Left lung (tissue), 14 donors: ENCODE measurements at places on chromosomes 3 and 15. TPM values are rescaled to one million over a fixed set of nuclear protein-coding genes. Genes with fewer than 3 reads are reported as not detected.

DNA sequence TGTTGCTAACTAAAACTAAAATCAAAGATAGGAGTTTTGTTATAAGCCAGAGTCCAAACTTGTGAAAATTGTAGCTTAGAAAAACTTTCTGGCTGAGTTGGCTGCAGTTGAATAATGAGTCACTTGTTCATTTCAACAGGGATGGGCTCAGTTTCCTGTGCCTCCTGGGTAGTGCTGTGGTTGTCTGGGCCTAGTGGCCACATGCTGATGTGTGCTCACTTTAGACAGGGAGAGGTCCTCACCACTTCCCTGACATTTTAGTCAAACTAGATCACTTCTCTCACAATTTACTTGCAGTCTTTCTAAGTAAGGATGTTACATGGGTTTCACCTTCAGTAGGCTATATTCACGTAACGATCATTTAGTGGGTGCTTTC, 6.3 kb upstream of the UBE2Q2 start:
- no peak overlapping the region for H3K4me3 ChIP-seq
- no peaks in the 10 kb centered on the region for H3K27me3 ChIP-seq
- no peaks in the 10 kb centered on the region for H3K4me1 ChIP-seq
- H3K27ac ChIP-seq: peak overlapping the region; percentile 35
- DNase-seq: no peak
- H3K36me3 ChIP-seq: no peaks in the 10 kb centered on the region

DNA sequence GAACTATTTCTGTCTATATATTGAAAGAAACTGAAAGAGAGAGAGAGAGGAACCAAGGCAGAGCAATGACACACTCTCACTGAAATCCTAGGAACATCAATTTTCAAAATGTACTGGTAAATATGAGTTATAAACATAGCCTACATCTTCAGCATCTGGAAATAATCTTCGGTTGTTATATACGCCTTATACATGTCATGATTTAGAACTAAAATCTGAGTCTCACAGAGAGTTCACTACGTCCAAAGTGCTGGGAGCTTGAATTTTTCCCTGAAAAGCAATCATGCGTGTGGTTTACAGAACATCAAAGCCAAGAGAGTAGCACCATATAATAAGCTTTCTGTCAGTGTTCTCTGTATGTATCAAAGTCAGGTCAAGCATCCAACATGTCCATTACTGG, 420.0 kb upstream of the CBLB start:
- no peak for DNase-seq
- no peak overlapping the region for H3K4me3 ChIP-seq
- no peaks in the 10 kb centered on the region for H3K4me1 ChIP-seq
- H3K36me3 ChIP-seq: no peaks in the 10 kb centered on the region
- no peaks in the 10 kb centered on the region for H3K27me3 ChIP-seq
- no peak overlapping the region for H3K27ac ChIP-seq

CFAP100 gene
- 1.7 TPM for polyA plus RNA-seq

DNAH1 gene
- polyA plus RNA-seq: 11.5 TPM

GRCh38 chr3:58639001-58639400, 27.6 kb downstream of the FAM3D start:
- peaks cover 4% of the 10 kb centered on the region for H3K4me1 ChIP-seq
- H3K36me3 ChIP-seq: no peaks in the 10 kb centered on the region
- H3K27me3 ChIP-seq: no peaks in the 10 kb centered on the region
- H3K27ac ChIP-seq: no peak overlapping the region
- no peak for DNase-seq
- H3K4me3 ChIP-seq: no peak overlapping the region

- no peaks in the 10 kb centered on the region for H3K4me1 ChIP-seq
- no peaks in the 10 kb centered on the region for H3K36me3 ChIP-seq
- DNase-seq: no peak
- H3K27me3 ChIP-seq: no peaks in the 10 kb centered on the region
Observed at GRCh38 chr3:171314341-171314740, 145.9 kb downstream of the TNIK start.

DNA sequence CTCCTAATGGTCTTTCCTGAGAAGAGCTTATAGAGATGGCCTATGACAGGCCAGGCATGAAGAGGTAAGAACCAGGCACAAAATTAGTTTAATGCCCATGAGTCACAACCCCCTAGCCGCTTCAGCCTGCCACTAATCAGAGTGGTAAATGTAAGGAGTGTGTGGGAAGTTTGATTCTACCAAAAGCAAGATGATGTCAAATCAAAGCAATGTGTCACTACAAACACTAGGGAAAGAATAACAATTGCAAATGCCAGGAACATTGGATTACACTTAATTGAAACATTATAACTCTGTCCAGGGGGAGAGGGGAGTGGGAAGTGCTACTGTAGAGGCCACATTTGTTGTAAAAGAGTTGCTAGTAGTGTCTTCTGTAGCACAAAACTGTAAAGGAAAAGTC, 596.6 kb upstream of the AGTR1 start:
- H3K4me3 ChIP-seq: no peak overlapping the region
- H3K36me3 ChIP-seq: no peaks in the 10 kb centered on the region
- no peak for DNase-seq
- no peaks in the 10 kb centered on the region for H3K4me1 ChIP-seq
- H3K27ac ChIP-seq: no peak overlapping the region
- no peaks in the 10 kb centered on the region for H3K27me3 ChIP-seq

GUCA1C gene
- polyA plus RNA-seq: not detected

EPHA3 gene
- 13.9 TPM for polyA plus RNA-seq

GRCh38 chr15:94856267-94856854, 625.0 kb downstream of the MCTP2 start:
- H3K27me3 ChIP-seq: no peaks in the 10 kb centered on the region
- no peak overlapping the region for H3K27ac ChIP-seq
- DNase-seq: no peak

GRCh38 chr15:57335293-57335715, 41.0 kb upstream of the CGNL1 start:
- DNase-seq: no peak
- H3K27ac ChIP-seq: no peak overlapping the region
- H3K4me1 ChIP-seq: no peaks in the 10 kb centered on the region
- H3K27me3 ChIP-seq: no peaks in the 10 kb centered on the region
- H3K4me3 ChIP-seq: no peak overlapping the region
- H3K36me3 ChIP-seq: no peaks in the 10 kb centered on the region

- no peaks in the 10 kb centered on the region for H3K4me1 ChIP-seq
- no peak overlapping the region for H3K4me3 ChIP-seq
- no peaks in the 10 kb centered on the region for H3K36me3 ChIP-seq
- DNase-seq: no peak
- no peaks in the 10 kb centered on the region for H3K27me3 ChIP-seq
Observed at GRCh38 chr3:107493134-107493533, 29.6 kb upstream of the BBX start.

DNA sequence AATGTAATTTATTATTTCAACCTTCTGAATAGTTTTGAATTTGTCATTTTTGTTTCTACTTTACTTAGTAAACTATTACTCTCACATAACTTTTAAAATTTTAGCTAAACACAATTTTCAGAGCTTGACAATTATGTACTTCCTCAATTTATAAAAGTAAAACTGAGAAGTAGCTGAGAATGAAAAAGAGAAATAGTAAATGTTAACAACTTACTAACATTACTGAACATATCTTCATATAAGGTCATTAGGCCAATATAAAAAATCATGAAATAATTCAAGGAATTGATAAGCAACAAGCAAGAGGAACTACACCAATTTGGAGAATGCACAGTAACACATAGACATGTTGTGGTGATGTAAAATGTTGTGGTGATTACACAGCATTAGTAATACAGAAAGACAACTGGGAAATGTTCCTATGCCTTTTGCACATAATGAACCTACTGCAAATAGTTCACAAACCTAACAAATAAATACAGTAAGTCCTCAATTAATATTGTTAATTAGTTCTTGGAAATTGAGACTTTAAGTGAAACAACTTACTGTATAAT, 137.9 kb downstream of the CBLB start:
- H3K4me1 ChIP-seq: no peaks in the 10 kb centered on the region
- no peak for DNase-seq
- H3K4me3 ChIP-seq: no peak overlapping the region
- H3K27ac ChIP-seq: no peak overlapping the region
- no peaks in the 10 kb centered on the region for H3K27me3 ChIP-seq
- peaks cover 34% of the 10 kb centered on the region for H3K36me3 ChIP-seq

GRCh38 chr15:69390575-69390974, 23.6 kb upstream of the KIF23 start:
- DNase-seq: no peak
- H3K27me3 ChIP-seq: no peaks in the 10 kb centered on the region
- H3K27ac ChIP-seq: no peak overlapping the region
- no peaks in the 10 kb centered on the region for H3K36me3 ChIP-seq
- no peak overlapping the region for H3K4me3 ChIP-seq

GRCh38 chr3:75075158-75075557, 460.7 kb upstream of the CNTN3 start:
- no peaks in the 10 kb centered on the region for H3K4me1 ChIP-seq
- H3K27ac ChIP-seq: no peak overlapping the region
- no peak for DNase-seq
- H3K4me3 ChIP-seq: no peak overlapping the region

DNA sequence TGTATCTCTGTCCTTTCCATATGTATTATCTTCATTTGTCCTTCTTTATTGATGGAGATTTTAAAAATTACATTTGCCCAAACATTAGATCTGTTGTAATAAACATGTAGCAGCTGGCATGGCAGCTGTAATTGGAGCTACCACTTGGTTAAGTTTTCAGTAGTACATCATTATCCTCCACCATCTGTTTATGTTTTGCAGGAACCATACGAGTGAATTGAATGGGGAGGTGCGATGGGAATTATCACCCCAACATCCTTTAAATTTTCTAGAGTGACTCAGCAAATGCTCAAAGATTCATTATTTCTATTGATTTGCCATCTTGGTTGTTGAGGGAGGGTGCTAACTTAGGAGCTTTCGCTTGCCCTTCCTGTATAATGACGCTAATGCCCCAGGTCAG, 32.6 kb upstream of the NOX5 start:
- no peaks in the 10 kb centered on the region for H3K4me1 ChIP-seq
- no peaks in the 10 kb centered on the region for H3K36me3 ChIP-seq
- no peak overlapping the region for H3K4me3 ChIP-seq
- no peaks in the 10 kb centered on the region for H3K27me3 ChIP-seq

- H3K27ac ChIP-seq: no peak overlapping the region
- DNase-seq: no peak
- H3K36me3 ChIP-seq: no peaks in the 10 kb centered on the region
- H3K27me3 ChIP-seq: no peaks in the 10 kb centered on the region
Observed at GRCh38 chr3:30084971-30085403, 521.4 kb upstream of the TGFBR2 start.

SKOR1 gene
- 0.28 TPM for polyA plus RNA-seq

DNA sequence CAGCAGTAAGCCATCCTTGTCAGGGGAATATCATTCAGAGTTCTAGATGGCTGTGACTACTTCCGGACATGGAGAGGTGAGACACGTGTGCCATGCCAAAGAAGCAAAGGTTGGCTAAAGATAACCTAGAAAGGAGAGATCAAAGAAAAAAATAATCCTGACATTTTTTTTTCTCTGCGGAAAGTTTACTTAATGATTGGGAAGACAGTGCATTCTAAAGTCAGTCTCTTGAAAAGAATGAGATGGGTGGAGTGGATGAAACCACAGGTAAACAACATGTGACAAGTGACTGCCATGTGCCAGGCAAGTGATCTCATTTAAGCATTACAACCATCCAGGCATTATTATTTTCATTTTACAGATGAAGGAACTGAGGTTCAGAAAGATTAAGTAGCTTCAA, 436.6 kb downstream of the SOX2 start:
- DNase-seq: no peak
- no peak overlapping the region for H3K27ac ChIP-seq
- H3K4me1 ChIP-seq: no peaks in the 10 kb centered on the region
- H3K36me3 ChIP-seq: no peaks in the 10 kb centered on the region

- DNase-seq: no peak
- no peaks in the 10 kb centered on the region for H3K4me1 ChIP-seq
- H3K4me3 ChIP-seq: no peak overlapping the region
- no peaks in the 10 kb centered on the region for H3K36me3 ChIP-seq
- no peak overlapping the region for H3K27ac ChIP-seq
Observed at GRCh38 chr15:55170361-55170760, 26.4 kb downstream of the RSL24D1 start.

DNA sequence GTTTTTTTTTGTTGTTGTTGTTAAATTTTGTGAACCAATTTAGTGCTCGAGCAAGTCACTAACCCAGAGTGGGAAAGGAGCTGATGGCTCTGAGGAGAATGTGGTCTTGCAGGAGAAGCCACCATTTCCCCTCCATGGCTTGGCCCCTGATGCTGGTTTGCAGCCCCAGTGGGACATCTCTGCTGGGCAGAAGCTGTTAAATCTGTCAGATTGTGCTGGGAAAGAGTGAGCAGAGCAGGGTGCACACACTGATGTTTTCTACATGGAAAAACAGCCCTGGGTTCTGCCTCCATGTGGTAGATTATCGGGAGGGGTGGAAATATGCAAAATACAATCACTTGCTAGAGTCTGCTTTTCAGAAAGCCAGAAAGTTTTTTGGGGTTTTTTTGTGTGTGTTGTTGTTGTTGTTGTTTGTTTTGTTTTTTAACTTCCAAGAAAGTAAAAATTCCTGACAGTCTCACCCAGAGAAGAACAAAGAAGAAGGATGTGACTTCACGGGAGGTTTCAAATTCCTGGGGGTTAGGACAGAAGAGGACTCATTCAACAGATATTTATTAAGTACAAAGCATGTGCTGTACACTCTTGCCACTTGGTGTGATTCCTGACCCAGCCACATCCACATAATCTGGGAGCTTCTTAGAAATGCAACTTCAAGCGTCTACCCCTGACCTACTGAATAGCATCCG, 133.7 kb downstream of the FOXB1 start:
- no peaks in the 10 kb centered on the region for H3K27me3 ChIP-seq
- H3K4me1 ChIP-seq: no peaks in the 10 kb centered on the region
- no peak overlapping the region for H3K4me3 ChIP-seq
- no peak for DNase-seq

HCN4 gene
- 0.13 TPM for polyA plus RNA-seq

COL6A5 gene
- 4.3 TPM for polyA plus RNA-seq

GRCh38 chr15:52155878-52156277, 35.3 kb downstream of the GNB5 start:
- no peak for DNase-seq
- no peak overlapping the region for H3K4me3 ChIP-seq
- H3K4me1 ChIP-seq: no peaks in the 10 kb centered on the region
- peaks cover 8% of the 10 kb centered on the region for H3K36me3 ChIP-seq
- H3K27ac ChIP-seq: no peak overlapping the region

- no peaks in the 10 kb centered on the region for H3K27me3 ChIP-seq
- no peak overlapping the region for H3K27ac ChIP-seq
- DNase-seq: no peak
- peaks cover 91% of the 10 kb centered on the region for H3K36me3 ChIP-seq
- H3K4me1 ChIP-seq: peaks cover 18% of the 10 kb centered on the region
Observed at GRCh38 chr3:52265387-52265786, 13.1 kb downstream of the WDR82 start.

DNA sequence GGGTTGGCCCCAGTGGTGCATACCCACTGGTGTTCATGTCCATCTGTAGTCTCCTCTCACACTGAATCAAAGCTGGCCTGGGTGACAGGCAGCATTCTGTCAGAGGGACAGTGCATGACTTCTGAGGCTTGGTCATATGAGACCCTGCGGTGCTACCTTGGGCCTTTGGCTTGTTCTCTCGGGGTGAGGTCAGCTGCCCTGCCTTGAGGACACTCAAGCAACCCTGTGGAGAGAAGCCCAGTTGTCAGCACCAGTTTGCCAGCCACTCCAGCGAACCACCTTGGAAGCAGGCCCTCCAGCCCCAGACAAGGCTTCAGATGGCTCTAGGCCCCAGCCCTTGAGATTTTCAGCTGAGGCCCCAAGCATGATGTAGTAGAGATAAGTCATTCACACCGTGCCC, 16.9 kb upstream of the RAB7A start:
- DNase-seq: peak; percentile 61
- no peaks in the 10 kb centered on the region for H3K4me1 ChIP-seq
